ENCODE measurements at places on chromosomes 12 and 14.
A peak's percentile ranks its signal among the peaks of the same experiment; 100 is the strongest.

- no peak for DNase-seq
- no peak overlapping the region for H3K4me3 ChIP-seq
- H3K4me1 ChIP-seq = no peaks in the 10 kb centered on the region
- H3K27me3 ChIP-seq = no peaks in the 10 kb centered on the region
- H3K27ac ChIP-seq = no peak overlapping the region
- H3K36me3 ChIP-seq = no peaks in the 10 kb centered on the region
Observed at GRCh38 chr12:64004641-64005040, 160.1 kb downstream of the SRGAP1 start.

DNA sequence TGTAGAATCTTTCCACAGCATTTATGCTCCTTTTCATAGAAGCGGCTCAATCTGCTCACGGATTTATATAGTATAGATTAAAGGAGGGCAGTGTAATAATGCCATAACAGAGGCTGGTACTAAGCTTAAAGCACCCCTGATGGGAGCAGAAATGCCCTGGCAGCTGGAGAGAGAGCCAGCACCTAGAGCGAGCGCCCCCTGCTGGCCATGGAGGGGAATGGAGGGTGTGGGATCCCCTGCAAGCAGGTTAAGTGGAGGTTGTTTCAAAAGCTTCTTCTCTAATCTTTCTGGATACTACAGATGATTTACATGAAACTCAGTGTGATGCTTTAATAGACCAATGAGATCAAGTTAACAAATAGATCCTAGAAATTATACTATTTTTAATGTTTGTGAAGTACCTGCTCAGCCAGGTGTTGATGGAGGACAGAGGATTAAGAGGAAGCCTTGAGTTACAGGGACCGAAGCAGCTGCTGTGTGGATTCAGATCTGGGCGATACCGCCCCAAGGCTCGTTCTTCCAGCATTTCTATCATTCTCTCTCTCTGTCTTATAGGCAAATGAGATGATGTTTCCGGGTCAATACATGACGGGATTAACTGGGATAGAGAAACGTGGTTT, 1519.3 kb upstream of the TMEM132C start:
- no peak overlapping the region for H3K4me3 ChIP-seq
- no peaks in the 10 kb centered on the region for H3K36me3 ChIP-seq
- no peaks in the 10 kb centered on the region for H3K4me1 ChIP-seq
- H3K27ac ChIP-seq = no peak overlapping the region

GRCh38 chr14:71245659-71246361, 338.6 kb downstream of the PCNX1 start:
- peaks cover 46% of the 10 kb centered on the region for H3K4me1 ChIP-seq
- peak; percentile 50 for DNase-seq
- H3K36me3 ChIP-seq = peaks cover 27% of the 10 kb centered on the region
- peaks cover 6% of the 10 kb centered on the region for H3K27me3 ChIP-seq

DNA sequence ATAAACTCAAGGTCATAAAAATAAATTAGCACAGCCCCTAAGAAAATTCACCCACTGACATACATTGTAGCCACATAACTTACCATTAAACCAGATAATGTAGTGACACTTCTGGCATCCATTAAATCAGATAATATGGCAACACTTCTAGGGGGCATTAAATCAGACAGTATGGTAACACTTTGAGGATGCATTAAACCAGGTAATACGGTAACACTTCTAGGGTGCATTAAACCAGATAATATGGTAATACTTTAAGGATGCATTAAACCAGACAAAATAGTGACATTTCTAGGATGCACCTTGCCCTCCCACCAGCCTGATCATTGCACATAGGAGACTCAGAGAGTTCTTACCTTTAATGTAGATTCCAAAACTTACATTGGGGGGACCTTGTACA, 1220.5 kb upstream of the TMEM132C start:
- H3K4me3 ChIP-seq = no peak overlapping the region
- no peak overlapping the region for H3K27ac ChIP-seq
- no peaks in the 10 kb centered on the region for H3K4me1 ChIP-seq
- no peak for DNase-seq
- no peaks in the 10 kb centered on the region for H3K36me3 ChIP-seq
- H3K27me3 ChIP-seq = no peaks in the 10 kb centered on the region

DNA sequence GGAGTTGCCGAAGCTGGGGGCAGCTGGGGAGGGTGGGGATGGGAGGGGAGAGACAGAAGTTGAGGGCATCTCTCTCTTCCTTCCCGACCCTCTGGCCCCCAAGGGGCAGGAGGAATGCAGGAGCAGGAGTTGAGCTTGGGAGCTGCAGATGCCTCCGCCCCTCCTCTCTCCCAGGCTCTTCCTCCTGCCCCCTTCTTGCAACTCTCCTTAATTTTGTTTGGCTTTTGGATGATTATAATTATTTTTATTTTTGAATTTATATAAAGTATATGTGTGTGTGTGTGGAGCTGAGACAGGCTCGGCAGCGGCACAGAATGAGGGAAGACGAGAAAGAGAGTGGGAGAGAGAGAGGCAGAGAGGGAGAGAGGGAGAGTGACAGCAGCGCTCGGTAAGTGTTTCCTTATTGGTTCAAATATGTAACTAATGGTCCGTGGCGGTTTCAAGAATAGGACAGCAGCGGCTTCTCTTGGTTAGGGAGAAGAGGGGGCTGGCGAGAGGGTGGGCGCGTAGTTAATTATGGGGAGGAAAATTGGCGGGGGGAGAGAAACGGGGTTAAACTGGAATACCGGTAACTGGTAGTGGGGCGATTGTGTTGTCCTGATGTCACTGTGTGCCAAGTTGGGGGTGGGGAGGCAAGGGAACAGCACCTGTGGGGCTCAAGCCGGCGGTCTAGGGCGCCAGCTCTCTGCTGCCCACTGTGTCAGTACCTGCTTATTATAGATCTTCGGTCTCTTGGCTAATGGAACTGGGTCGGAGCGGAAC, 8.4 kb downstream of the HOXC8 start:
- no peaks in the 10 kb centered on the region for H3K36me3 ChIP-seq
- peaks cover 100% of the 10 kb centered on the region for H3K27me3 ChIP-seq
- peak overlapping the region; percentile 73 for H3K4me3 ChIP-seq
- DNase-seq = no peak
- peaks cover 26% of the 10 kb centered on the region for H3K4me1 ChIP-seq

DNA sequence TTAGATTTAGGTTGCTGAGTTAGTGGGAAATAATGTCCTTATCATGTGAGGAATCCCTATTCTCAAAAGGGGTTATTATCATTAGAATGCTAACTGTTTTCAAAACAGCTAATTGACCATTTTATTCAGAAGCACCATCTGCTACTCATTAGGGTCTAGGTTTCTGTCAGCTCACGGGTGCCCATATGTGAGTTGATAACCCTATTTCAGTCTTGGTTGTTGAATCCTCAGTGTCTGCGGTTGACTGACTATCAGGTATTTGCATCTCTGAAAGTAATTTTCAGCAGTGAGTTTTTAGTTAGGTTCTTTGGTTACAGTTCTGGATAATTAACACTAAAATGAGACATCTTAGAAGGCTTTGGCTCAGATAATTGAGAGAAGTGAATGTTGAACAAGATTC, 1404.0 kb downstream of the AACS start:
- H3K4me1 ChIP-seq = no peaks in the 10 kb centered on the region
- no peak overlapping the region for H3K27ac ChIP-seq
- no peak for DNase-seq
- H3K4me3 ChIP-seq = no peak overlapping the region

DNA sequence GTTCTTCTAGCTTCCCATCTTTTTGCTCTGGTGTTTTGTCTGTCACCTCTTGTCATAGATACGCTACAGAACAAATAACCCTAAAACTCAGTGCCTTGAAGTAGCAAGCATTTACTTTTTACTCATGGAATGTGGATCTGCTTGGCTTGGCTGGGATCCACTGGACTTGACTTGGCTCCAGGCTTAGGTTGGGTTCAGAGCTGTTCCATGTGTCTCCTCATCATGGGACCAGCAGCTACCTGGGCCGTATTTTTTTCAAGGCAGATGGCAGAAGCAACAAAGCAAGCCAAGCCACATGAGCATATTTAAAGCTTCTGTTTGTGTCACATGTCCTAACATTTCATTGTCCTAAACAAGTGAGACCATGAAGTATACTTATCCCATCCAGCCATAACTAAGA, 48.7 kb upstream of the ATF1 start:
- no peak overlapping the region for H3K27ac ChIP-seq
- H3K27me3 ChIP-seq = no peaks in the 10 kb centered on the region
- H3K36me3 ChIP-seq = peaks cover 39% of the 10 kb centered on the region

DNA sequence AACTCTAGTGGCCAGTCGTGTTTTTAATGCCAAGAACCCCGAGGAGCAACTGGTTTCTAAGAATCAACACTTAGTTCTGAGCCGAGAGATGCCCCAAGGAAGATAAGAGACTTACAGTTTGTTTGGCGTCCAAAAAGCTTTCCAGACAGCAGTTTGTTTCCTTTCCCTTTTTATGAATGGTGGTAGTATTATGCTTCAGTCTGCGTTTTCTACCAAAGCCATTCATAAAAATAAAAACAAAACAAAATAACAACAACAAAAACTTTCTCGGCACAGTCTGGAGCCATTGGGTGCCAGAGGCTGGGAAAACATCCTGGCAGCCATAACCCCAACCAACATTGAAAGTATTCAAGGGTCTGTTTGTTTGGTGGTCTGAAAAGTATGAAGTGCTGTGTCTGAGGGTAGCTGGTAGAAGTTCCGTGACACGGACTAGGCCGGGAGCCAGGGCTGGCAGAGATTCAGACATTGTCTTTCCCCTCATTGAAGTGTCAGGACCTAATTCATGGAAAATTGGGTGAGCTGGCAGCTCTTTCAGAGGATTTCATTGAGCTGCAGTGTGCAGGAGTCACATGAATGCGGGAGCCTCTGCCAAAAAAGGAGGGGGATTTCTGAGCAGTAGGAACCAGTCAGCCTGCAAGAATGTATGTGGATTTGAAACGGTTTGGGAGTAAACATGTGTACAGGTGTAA, 124.2 kb downstream of the HMGA2 start:
- H3K4me3 ChIP-seq = no peak overlapping the region
- H3K4me1 ChIP-seq = no peaks in the 10 kb centered on the region
- no peaks in the 10 kb centered on the region for H3K36me3 ChIP-seq
- no peak overlapping the region for H3K27ac ChIP-seq
- peaks cover 4% of the 10 kb centered on the region for H3K27me3 ChIP-seq

DNA sequence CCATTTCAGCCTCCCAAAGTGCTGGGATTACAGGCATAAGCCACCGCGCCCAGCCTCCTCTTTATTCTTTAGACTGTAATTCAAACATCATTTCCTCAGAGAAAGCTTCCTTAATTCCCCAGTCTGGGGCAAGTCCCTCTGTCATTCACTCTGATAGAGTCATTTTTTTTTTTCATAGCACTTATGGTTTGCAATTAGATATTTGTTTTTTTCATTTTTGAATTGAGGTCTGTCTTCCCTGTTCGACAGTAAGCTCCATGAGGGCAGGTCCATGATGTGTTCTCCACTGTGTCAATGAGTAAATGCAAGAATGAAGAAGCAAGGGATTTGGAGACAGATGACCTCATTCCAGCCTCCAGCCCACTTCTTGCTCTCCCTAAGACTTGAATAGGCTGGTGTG, 12.1 kb downstream of the ASIC1 start:
- no peak overlapping the region for H3K27ac ChIP-seq
- no peak overlapping the region for H3K4me3 ChIP-seq
- no peaks in the 10 kb centered on the region for H3K36me3 ChIP-seq
- peaks cover 19% of the 10 kb centered on the region for H3K27me3 ChIP-seq
- H3K4me1 ChIP-seq = peaks cover 7% of the 10 kb centered on the region

DNA sequence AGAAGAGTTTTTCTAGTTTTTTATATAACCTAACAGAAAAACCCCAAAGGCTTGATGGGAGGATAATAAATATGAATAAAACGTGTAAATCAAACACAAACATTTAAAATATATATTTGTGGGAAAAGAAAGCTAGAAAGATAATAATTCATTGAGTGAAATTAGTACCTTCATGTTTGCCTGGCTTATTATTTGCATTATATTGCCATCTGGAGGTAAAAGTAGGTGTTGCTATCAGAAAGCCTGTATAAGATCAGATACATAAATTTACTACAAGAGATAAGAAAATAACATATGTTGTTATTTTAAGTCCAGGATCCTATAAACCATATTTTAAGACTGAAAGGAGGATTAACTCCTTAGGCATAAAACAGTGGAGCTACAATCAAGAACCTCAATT, 77.7 kb downstream of the NTS start:
- no peaks in the 10 kb centered on the region for H3K36me3 ChIP-seq
- no peaks in the 10 kb centered on the region for H3K4me1 ChIP-seq
- no peak for DNase-seq

DNA sequence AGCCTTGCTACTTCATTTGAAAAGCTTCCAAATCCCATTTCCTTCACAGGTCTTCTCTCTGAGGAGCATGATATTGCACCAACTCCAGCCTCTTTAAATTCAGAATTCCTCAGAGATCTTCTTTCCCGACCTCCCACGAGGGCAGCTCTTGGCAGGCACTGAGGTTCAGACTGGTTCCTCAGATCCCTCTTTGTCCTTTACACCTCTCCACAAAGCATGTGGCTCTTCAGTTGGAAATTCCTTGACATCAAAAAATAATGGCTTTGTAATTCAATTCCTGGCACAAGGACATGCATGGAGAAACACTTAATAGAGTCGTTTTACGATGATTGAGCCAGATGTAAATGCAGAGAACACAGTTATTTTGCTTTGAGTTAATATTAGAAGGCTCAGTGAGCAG, 63.2 kb upstream of the TMX1 start:
- H3K27me3 ChIP-seq = peaks cover 4% of the 10 kb centered on the region
- no peak overlapping the region for H3K4me3 ChIP-seq
- H3K4me1 ChIP-seq = no peaks in the 10 kb centered on the region
- H3K27ac ChIP-seq = no peak overlapping the region
- no peak for DNase-seq

DNA sequence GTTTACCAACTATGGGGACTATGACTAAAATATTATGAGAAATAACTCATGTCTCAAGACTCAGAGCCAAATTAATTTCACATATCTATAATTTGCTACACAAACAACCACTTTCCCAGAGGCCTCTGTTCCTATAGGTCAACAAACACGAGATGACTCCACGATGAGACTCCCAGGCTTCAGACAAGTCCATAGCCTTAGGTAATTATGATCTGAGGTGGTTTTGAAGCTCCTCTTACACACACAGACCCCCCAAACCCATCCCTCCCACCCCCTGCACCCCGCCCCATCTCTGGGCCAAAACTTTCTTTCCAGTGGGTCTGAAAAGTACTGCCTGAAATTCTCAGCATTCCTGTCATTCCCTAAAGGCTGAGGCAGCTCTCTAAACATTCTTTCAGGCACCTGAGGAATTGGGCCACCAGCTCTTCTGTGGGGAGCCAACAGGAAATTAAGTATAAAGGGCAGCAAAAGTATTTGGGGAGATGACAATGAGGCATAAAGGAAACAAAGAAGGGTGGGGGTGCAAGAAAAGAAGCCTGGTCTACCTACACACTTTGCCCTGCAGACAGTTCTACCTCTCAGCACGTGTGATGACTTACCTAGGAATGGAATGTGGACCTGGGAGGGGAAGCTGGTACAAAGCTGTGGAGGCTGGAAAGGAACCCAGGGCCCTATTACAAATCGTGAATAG, 143.6 kb downstream of the PAWR start:
- no peak for DNase-seq
- no peak overlapping the region for H3K27ac ChIP-seq
- H3K36me3 ChIP-seq = no peaks in the 10 kb centered on the region

- no peak overlapping the region for H3K27ac ChIP-seq
- no peak for DNase-seq
- no peak overlapping the region for H3K4me3 ChIP-seq
- no peaks in the 10 kb centered on the region for H3K4me1 ChIP-seq
Observed at GRCh38 chr14:79225815-79226214, 985.5 kb downstream of the DIO2 start.
